ENCODE measurements at places on chromosomes 12 and 14.

GRCh38 chr14:88477513-88478250 lies 77.1 kb downstream of the PTPN21 start:
- no peak for DNase-seq

GRCh38 chr14:38877744-38878388 lies 225.2 kb downstream of the SEC23A start:
- no peak for DNase-seq

DNA sequence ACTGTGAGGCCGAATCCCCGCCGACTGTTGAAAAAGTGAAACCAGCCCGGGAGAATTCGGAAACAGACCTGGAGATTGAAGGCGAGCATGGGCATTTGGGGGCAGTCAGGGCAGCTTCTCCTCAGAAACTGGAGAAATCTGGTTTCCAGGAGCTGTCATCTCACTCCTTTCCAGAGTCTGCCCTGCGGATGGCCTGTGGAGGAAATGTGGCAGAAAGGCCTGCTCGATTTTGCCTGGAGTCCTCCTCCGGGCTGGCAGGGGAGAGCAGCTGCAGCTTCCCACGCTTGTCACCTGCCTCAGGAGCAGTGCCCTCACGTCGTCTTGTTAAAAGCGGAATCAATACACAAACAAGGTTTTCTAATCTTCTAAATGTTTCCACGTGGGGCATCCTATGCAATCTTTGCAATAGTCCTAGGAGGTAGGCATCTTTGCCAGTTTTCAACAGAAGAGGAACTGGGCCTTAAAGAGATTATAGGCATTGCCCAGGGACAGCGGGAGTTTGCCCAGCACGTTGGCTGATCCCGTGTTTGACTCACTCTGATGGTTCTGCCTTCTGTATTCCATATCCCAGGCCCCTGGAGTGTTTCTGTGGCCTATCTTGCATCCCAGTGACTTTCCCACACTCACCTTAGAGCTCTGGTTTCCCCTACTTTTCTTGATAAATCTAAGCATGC lies 2.3 kb downstream of the LRRC74A start:
- no peak for DNase-seq

DNA sequence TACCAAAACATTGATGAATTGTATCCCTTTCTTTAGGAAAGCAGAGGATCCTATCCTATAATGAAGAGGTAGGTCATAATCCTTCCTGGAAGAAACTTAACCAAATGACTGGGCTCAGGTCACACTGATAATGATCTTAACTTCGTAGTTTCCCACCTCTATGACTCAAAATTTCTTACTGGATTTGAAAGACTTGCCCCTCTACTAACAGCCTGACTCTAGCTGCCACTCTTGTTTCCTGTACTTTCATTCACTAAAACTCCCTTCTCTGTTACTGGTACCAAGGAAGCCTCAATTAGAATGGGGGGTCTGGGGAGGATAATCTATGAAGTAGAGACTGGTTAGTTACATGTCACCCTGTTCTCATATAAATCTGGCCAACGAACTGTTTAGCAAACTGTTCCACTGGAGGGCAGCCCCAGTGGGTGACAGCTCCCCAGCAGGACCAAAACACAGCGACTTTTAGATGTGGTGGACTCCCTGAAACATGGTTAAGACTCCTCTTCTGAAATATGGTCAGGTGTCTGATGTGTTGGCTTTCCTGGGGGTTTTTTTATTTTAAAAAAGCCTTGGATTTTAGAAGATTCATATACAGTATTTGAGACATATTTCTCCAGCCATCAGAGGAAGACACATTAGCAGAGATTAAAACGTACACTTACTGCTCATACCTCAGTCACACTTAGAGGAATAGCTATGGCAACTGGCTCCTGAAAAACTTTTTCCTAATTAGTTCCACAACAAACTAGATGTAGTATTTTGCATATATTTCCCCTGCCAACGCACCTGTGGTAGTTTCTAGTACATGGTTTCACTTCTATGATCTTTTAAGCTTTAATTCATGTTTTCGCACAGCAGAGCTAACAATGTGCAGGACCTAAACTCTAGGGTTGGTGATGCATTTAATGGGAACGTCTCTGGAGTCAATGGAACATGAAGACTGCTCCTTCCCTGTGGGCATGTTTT lies 72.3 kb downstream of the ACADS start:
- no peak for DNase-seq

- DNase-seq: peak; percentile 39
These were observed 49.8 kb upstream of the USP15 start for GRCh38 chr12:62210422-62210821.

DNA sequence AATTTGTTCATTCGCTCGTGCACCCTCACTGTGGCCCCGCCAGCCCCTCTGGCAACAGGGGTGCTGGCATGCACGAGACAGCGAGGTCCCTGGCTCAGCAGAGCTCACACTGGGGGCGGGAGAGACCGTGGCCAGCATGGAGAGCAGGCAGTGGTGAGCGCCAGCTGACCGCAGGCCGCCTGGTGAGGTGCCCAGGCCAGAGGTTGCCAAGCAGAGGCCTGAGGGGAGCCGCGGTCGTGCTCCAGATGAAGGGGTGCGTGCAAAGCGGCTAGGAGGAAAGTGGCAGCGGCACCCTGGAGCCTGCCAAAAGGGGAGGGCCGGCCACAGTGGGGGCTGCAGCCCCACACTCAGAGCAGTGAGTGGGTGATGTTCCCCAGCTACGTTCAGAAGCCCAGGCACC lies 56.1 kb downstream of the CDC42BPB start:
- no peak for DNase-seq

GRCh38 chr12:26269562-26270284 lies 74.3 kb downstream of the SSPN start:
- DNase-seq: no peak

GRCh38 chr14:37114002-37114401 lies 58.4 kb downstream of the SLC25A21 start:
- no peak for DNase-seq

DNA sequence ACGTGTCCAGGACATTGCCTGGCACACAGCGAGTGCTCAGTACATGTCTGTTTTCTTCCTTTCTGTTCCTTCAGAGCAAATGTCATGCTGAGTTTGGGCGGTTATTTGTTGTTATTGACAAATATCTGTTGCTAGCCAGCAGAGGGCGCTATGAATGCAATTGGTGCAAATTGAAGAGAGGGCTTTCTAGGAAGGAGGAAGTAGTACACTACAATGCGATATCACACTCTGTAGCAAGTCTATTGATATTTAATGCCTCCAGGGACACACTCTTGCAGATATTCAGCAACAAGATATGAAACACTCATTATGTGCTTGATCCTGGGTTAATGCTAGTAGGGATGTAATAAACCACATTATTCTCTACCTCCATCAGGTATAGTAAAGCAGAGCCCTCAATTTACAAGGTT lies 267.3 kb upstream of the SRRM4 start:
- DNase-seq: no peak

DNA sequence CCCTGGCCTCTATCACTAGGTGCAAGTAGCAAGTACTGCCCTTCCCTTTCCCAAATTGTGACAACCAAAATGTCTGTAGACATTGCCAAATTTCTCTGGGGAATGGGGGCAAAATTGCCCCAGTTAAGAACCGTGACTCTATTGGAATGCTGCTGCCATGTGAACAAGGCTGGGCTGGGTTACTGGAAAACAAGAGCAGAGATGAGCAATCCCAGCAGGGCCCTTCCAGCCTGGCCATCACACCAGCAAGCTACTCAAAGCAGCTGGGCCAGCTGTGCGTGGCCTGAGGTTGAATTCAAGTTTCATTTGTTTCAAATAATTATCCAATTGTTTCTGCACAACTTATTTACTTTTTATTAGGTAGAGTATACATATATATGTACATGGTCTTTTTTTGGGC lies 103.4 kb upstream of the PKP2 start:
- no peak for DNase-seq

GRCh38 chr12:17030338-17030737 lies 424.4 kb upstream of the LMO3 start:
- no peak for DNase-seq

DNA sequence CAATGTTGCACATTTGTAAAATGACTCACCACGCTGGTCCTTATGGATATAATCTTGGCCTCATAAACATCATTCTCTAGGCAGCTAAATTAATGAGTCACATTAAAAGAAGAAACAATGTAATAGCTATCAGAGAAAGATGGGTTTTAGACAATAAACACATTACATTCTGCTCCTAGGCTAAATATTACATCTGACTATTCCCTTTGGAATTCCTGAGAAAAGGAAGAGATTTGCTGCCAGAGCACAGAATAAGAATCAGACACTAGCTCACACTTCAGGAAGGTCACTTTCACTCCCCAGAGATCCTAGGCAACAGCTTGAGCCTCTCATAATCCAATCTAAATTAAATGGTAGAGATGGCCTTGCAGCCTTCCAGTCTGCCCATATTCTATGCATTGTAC lies 218.2 kb downstream of the PTPRO start:
- DNase-seq: no peak

- no peak for DNase-seq
These were observed 306.8 kb upstream of the G2E3 start for GRCh38 chr14:30252151-30252550.

- DNase-seq: no peak
These were observed 927.4 kb upstream of the LRFN5 start for GRCh38 chr14:40679256-40679655.

- DNase-seq: no peak
These were observed 37.7 kb upstream of the RTRAF start for GRCh38 chr14:51951656-51952055.

DNA sequence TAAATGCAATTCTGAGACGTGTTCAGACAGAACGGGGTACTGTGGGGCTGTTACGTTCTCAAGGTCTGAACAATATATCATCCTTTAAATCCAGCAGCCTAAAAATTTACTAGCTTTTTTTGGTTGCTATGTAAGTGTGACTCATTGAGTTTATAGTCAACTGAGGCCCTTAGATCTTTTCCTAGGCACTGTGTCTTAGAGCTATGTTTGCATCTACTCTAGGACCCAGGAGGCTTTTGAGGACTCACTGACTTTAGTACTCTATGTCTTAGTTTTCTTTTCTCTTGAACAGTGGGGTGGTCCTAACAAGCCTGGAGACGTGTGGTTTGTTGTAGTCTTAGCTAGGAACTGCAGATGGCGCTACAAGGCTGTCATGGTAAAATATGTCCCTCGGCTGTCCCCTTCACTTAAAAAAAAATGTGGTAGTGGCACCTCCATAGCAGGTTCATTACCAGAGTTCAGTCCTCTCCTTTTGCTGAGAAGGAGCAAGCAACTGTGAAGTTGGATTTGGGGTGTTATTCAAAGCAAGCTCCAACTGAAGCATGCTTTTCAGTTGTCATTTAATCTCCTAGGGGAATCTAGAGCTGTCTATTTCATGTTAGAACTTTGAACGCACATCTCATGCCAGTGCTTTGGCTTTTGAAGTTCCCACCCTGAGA lies 8.7 kb upstream of the SPATS2 start:
- DNase-seq: peak; percentile 51

DNA sequence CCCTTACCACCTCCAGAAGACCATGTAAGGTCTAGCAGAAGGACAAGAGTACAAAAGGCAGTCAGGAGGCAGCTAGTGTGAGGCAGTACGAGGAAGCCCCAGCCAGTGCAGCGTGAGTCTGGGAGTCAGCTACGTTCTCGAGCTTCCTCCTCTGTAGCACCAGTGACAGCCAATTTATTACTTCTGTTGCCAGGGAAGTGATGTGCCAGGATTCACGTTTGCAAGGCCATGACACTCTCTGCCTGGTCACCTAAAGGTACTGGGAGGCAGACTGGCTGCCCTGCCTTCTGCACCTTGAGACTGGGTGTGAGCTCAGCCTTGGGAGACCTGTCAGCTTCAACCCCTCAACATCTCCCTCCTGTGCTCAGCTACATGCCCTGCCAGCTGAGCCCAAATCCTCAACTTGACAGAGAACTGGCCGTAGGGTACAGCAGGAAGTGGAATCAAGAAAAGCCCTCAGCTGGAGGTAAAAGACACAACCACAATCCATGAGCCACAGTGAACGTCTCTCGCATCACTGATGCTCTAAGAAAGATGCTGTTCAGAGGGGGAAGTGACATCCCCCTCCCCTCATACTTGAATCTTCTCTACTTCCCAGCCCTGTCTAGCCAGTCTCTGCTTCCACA lies 182.5 kb upstream of the RGS6 start:
- DNase-seq: no peak

DNA sequence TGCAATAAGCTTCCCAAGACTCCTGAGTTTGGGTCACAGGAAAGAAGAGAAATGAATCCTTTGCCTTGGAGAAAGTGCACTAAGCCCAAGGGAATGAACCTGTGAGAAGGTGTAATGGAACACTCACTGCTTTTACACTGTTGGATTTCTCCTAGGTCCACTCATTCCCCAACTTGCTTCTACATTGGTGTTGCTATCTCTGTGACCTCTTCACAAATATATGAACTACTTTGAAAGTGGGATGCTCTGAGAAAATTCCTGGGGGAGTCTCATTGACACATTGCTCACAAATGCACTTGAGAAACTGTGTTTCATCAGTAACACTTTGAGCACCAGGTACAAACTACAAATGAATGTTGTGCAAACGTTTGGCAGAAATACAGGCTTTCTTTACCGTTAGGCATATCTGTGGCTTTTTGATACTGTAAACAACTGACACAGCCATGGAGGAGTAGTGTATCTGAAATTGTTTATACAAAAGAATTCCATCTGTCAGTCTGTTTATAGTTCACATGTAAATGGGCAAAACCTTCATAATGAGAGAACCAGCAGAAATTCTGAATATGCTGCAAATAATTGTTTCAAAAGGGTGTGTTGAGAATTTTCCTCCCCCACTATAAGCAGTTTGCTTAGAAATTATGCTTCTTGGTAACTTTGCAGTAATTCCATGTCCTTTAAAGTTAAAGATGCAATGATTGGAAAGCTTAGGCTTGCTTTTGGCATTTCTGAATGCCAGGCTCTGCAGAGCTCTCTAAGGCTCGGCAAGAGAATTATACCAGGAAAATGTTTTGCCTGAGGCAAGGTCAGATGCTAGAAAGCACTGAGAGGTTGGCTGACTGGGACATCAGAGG lies 348.5 kb upstream of the DDHD1 start:
- no peak for DNase-seq

- DNase-seq: no peak
These were observed 20.2 kb upstream of the P2RX4 start for GRCh38 chr12:121189619-121190155.

DNA sequence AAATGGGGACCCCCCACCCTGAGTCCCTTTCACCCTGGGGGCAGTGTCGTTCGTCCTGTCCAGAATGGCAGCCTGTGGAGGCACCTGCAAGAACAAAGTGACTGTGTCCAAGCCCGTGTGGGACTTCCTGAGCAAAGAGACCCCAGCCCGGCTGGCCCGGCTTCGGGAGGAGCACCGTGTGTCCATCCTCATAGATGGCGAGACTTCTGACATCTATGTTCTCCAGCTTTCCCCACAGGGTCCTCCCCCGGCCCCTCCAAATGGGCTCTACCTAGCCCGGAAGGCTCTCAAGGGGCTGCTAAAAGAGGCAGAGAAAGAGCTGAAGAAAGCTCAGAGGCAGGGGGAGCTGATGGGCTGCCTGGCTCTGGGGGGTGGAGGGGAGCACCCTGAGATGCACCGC lies 2.2 kb downstream of the DTX3 start:
- no peak for DNase-seq

GRCh38 chr14:53786045-53786444 lies 170.6 kb downstream of the BMP4 start:
- DNase-seq: no peak

GRCh38 chr12:57049890-57050289 lies at the start of gene MYO1A:
Gene MYO1A (minus strand): TSS chr12:57050129. CDS start chr12:57048323, 1,806 bp downstream.
- no peak for DNase-seq

GRCh38 chr12:66066137-66066928 lies 64.2 kb downstream of the LLPH start:
- no peak for DNase-seq

GRCh38 chr12:2376908-2377657 lies 324.3 kb downstream of the CACNA1C start:
- no peak for DNase-seq

Measured in stimulated activated CD4-positive, alpha-beta T cell treated with anti-CD3 and anti-CD28 coated beads, Interleukin-2, amount 100 ng/mL, for 24 hours (primary cell).